Astrocyte of the spinal cord (primary cell): ENCODE measurements at places on chromosomes 6 and 20.
A peak's percentile ranks its signal among the peaks of the same experiment; 100 is the strongest.

DNA sequence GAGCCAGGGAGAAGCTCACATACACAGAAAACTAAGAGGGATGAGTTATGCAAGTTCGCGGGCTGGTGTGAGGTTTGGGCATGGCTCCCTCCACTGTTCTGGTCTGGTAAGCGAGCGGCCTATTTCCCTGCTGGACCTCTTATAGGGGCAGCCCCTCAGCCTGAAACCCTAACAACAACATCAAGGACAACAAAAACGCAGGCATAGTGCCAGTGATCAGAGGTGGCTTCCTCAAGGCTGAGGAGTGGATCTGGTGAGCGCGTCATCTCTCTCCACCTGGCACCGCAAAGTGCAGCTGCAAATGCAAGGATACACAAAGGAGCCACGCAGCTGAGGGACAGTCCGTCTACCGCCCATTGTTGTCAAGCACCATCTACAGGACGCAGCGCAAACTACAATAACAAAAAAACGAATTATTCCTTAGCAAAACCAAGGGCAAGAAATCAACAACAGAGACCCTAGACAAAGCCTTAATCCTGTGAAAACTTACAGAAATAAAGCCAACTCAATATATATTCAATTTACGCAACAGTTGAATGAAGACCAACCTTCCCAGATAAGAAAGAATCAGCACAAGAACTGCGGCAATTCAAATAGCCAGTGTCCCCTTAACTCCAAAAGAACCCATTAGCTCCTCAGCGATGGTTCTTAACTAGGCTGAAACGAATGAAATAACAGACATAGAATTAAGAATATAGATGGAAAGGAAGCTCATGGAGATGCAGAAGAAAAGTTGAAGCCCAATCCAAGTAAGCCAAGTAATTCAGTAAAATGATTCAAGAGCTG, 9.2 kb upstream of the DEFB110 start:
- DNase-seq, result no peak

- no peak for DNase-seq
Observed at GRCh38 chr6:154187714-154188113, 148.7 kb downstream of the OPRM1 start.

GRCh38 chr6:112466373-112467151, 119.4 kb downstream of the RFPL4B start:
- DNase-seq, result peak; percentile 58

DNA sequence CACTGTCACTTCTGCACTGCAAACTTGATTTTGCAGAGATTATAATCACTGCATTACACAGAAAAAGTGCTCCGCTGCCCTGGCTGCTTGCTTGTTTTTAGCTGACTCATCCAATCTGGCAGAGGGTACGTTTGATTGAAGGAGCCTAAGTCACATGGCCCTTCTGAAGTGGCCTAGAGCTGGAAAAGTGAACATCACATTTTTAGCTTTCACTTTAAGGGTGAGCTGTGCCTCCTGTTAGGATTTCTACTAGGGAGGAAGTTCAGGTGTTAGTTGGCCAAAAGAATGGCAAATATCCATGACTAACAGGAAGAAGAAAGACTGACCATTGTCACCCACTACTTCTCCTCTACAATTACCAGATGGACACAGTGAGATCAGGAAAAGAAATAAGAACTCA, 889.1 kb upstream of the MAP3K7 start:
- DNase-seq, result peak; percentile 69

DNA sequence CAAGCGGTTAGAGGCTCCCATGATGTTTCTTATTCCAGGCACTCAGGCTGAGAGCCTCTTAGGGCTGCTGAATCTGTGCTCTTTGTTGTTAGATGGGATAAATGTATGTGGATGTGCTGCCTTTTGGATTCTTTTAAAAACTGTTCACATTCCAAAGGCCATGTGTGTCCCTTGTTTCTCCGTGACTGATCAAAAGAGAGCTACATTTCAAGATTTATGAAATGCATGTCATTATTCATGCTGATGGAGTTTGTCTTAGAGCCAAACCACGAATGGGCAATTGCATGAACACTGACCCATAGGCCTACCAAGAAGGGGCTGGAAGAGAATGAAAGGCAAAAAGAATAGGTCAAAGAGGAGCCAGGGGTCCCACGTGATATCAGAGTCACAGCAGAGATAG, 104.9 kb upstream of the TSHZ2 start:
- DNase-seq, result no peak

DNA sequence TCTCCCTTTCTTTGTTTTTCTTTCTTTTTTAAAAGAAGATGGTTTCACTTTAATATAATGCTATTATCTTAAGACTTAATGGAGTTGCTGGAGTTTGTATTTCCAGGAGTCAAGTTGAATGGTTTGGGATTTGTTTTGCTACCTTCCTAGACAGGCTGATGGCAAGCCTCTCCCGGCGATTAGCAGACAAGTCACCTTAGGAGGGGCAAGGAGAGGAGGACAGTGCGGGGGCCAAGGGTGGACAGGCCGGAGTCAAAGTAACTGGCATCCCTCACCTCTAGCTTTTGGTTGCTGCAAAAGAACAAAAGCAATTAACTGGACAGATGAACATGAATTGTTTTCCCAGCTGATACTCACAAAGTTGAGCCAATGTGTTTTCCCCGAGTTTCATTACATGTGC, 57.1 kb downstream of the GMPR start:
- no peak for DNase-seq

- no peak for DNase-seq
Observed at GRCh38 chr6:158121335-158121734, 46.7 kb downstream of the SERAC1 start.

DNA sequence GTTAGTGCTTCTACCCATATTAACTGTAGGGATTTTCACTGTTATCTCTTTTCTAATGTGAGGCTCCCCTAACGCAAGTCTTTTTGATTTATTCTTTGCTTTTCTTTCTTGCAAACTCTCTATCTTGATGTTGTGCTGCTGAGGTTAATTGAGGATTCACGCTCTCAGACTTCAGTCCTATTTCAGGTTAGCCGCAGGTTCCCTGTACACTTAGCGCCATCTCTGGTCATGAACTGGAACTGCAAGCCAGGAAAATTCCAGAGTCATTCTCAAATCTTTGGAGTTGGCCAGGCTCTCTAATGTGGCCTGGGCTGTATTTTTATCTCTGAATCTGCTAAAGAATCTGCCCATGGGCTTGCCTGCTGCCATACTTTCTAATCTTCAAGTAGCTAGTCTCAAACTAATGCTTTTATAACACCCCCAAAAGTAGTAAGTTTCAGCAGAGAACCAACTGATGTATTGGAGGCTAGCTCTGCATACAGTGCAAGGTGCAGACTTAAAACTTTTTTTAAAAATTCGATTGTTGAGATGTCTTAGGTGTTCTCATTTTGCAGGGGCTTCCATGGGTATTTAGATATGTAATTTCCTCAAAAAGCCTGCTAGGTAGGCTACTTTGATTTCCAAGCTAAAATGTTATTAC, 91.1 kb upstream of the OPRM1 start:
- DNase-seq, result peak; percentile 5

DNA sequence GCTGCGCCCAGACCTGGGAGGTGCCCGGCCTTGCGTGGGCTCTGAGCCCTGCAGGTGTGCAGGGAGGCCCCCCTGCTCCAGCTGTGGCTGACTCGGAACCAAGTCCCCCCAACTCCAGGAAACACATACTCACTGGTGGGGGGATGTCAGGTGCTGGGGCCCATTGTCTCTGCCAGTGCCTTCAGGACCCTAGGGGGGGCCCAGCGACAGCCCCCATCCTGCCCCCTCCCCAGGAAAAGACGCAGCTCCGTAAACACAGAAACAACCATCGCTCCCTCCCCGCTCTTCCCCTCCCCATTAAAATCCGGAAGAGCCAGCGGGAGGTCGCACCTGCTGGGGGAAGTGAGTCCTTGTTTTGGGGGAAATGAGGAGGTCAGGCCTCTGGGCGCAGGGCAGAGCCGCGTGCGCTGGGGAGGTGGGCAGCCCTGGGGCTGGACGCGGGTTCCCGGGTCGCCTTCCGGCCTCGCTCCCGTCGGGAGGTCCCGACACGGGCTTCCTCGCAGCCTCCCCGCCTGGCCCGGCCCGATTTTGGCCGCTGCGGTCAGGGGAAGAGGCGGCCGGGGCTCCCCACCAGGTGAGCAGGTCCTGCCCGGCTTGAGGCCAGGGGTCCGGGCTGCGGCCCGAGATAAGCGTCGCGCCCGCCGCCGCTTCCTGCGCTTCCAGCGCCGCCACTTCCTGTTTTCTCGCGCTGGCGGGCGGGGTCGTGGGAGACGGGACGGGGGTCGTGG, 6.2 kb downstream of the C20orf204 start:
- no peak for DNase-seq

- DNase-seq, result no peak
Observed at GRCh38 chr20:36825385-36826104, 50.4 kb upstream of the TLDC2 start.

DNA sequence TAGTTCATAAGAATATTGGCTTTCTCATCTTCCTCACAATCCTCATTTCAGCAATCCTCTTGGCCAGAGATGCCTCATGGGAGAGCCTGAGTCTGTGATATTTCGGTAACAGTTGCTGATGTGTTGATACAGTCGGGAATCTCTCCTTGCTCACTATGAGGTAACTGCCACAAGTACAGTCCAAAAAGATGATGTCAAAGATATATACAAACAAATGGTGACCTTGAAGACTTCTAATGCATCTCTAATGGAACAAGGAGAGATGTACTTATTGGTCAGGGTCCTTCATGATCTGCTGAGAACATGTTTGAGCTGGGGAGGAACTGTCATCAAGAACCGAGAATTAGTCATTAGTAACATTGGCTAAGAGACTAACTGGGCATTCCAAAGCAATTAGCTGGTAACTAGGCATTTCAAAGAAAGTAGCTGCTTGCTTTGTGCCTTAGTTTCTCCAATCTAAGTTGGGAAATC, 56.1 kb downstream of the FILIP1 start:
- DNase-seq, result peak; percentile 49

DNA sequence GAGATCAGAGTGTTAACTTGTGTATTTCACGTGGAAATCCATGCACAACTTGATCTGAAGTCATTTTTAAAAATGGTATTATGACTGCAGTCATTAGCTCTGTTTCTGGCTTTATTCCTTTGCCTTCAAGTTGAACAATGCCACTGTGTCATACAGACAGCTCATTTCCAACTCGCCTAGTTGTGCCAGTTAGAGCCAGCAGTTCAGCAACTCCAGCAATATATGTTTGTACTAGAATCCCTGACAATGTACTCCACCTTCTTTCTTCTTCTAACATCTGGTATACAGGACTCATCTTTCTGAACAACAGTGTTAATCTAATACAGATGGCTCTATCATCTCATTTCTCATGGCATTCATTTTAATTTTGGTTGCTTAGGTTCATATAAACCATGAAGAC, 418.3 kb upstream of the POU3F2 start:
- no peak for DNase-seq

- DNase-seq, result no peak
Observed at GRCh38 chr20:57803508-57804005, 93.7 kb upstream of the PMEPA1 start.

DNA sequence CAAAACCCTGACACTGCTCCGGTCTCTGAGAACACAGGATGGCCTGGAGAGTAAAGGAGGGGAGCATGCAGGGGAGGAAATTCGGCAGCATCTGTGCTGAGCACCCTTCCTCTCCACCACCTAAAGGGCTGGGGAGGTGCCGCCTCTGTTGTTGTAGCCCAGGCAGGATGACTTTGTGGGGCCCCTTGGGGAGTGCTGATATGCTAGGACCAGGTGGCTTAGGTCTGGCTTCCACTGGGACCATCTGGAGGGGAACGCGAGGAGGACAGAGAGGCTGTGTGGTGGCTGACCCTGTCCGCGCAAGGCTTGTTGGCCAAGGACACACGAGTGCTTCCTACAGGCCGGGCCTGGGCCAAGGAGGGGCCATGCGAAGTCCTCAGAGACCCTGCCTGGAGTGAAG, 9.9 kb upstream of the RPS6KA2 start:
- DNase-seq, result no peak

DNA sequence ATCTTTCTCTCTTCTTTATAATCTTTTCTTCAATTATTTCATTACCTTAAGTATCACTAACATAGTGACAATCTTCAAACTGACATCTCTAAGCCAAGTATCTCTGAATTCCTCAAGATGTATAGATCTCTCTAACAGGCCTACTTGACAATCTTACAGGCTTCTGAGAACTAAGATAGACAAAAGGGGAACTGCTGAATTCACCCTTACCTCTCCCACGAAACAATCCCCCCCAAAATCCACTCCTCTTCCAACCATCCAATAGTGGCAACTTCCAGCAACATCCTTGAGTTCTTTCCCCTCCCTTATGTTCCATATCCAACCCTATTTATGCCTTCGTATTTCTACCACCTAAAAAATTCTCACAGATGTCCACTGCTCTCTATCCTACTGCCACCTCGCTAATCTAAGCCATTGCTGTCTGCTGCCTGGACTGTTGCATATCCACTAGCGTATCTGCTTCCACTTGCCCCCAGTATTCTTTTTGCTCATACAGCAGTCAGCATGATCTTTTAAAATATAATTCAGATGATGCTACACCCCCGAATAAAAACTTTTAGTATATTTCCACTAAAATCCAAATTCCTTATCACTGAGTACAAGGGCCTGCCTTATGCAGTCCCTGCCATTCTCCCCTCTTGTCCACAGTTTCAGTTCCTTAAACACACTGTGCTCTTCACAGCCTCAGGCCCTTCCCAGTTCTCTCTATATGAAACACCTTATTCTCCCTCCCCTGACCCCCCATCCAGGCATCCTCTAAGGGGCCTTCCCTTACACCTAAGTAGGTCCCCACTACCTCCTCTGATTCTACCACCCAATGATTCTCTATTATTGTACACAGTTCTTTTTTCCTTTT, 8.0 kb downstream of the REPS1 start:
- DNase-seq, result no peak

- DNase-seq, result no peak
Observed at GRCh38 chr6:106732376-106732940, 103.1 kb downstream of the QRSL1 start.
